ENCODE measurements at places on chromosomes 12 and 14.
A peak's percentile ranks its signal among the peaks of the same experiment; 100 is the strongest.

GRCh38 chr14:60506462-60506984 lies 2.4 kb upstream of the SIX6 start:
- H3K4me1 ChIP-seq: peaks cover 21% of the 10 kb centered on the region
- no peak for DNase-seq
- peaks cover 69% of the 10 kb centered on the region for H3K27me3 ChIP-seq
- no peak overlapping the region for H3K27ac ChIP-seq
- H3K36me3 ChIP-seq: no peaks in the 10 kb centered on the region
- no peak overlapping the region for H3K4me3 ChIP-seq

DNA sequence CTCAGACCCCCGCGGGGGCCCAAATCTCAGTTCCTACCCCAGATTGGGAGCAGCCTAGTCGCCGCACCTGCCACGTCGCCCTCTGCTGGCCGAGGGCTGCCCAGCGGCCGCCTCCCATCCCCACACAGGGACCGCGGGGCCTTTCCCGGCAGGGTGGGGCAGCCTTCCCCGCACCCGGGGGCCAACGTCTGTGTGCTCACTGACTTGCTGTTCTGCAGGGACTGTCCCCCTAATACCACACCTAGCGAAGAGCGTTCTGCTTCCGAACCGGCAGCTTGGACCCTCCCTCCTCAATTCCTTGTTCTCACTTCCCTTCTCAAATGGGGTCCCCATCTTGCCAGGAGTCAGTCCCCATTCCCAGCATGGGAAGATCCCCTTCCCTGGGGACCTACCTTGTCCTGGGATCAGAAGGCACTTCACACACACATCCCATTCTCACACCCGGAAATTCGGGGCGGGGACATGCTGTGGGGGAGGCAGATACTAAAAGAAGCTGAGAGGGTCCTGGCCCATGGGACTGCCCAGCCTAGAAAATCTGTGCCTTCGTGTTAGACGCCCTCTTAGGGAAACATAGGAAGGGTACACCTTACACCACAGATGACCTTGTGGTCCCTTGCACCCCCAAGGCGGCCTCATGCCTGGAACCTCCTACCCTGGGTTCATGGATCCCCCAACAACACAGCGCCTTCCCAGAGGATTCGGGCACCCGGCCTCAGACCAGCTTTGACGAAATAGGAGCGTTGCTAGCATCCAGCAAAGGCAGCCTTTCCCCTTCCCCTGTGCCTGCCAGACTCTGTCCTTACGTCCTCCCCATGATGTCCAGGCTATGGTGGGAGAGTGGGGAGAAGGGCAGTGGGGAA lies 16.4 kb downstream of the ACVRL1 start:
- H3K4me3 ChIP-seq: no peak overlapping the region
- H3K36me3 ChIP-seq: no peaks in the 10 kb centered on the region
- peak; percentile 73 for DNase-seq
- H3K27me3 ChIP-seq: no peaks in the 10 kb centered on the region
- H3K27ac ChIP-seq: no peak overlapping the region
- H3K4me1 ChIP-seq: peaks cover 6% of the 10 kb centered on the region

DNA sequence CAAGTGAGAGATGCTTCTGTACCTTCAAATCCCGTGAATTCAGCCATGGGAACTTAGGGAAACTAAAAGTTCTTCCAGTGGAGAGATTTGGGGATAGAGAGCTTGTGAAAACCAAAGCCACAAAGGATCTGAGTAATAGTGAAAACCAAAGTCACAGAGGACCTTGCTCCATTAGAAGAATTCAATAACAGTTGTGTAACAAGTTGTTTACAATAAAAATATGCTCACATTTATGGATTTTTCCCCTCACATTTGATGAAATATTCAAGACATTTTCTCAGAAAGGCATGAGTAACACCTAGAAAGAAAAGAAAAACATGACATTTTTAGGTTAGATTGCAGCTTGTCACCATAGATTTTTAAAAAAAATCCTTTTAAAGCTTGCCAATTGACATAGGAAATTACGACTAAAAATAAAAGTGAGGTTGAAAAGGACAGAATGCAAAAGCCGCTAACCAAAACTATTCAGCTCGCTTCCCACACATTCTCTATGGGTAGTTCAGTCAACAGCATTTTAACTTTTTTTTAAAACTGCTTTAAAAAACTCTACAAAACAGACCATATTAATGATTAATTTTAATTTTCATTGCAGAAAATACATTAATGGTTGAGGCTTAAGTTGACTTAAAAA lies 113.2 kb downstream of the CAND1 start:
- no peak overlapping the region for H3K4me3 ChIP-seq
- no peak overlapping the region for H3K27ac ChIP-seq
- no peak for DNase-seq
- no peaks in the 10 kb centered on the region for H3K27me3 ChIP-seq

DNA sequence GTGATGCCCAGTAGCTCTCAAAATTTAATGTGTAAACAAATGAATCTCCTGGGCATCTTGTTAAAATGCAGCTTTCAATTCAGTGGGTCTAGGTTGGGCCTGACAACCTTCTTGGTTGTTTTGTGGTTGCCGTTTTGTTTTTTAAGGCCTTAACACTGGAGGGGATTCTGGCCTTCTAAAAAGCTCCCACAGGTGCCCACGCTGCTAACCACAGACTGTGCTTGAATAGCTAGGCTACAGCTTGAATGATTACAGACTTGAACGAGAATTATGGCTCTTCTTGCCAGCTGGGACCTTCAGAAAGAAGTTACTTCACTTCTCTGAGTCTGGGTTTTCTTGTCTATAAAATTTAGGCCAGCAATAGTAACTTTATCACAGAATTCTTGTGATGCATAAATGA lies 1.3 kb upstream of the FLVCR2 start:
- H3K4me1 ChIP-seq: peaks cover 20% of the 10 kb centered on the region
- H3K27me3 ChIP-seq: peaks cover 4% of the 10 kb centered on the region
- peak; percentile 38 for DNase-seq

DNA sequence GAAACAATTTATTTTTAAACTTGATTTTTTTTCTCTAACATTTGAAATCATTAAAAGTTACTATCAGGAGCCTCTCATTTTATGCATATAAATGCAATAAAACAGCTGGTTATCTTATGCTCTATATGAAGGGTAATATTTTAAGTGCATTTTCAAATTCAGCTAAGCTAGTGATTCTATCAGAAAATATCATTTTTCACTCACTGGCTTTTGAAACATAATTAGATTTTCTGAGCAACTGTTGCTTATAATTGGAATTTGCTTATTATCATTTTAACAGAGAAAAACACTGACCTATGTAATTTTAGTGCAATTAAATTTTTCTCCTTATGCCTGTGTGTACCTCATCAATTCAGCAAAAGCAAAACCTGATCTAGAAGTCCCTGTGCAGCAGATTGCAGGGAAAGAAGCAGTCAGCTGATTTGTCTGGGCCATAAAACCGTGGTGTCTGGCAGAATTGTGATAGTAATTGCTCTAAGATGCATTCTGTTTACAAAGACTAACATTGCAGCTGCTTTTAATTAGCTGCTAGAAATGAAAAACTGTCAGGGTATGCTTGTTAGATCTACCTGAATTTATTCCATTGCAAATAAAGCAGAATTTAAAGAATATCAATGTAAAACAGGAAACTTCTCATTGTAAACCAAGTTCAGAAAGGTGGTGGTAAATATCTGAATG lies 75.0 kb downstream of the BICD1 start:
- no peaks in the 10 kb centered on the region for H3K4me1 ChIP-seq
- no peak overlapping the region for H3K27ac ChIP-seq
- H3K36me3 ChIP-seq: no peaks in the 10 kb centered on the region
- no peaks in the 10 kb centered on the region for H3K27me3 ChIP-seq
- no peak overlapping the region for H3K4me3 ChIP-seq
